ENCODE measurements at places on chromosomes 5 and 9. TPM values are rescaled to one million over a fixed set of nuclear protein-coding genes. Genes with fewer than 3 reads are reported as not detected.

NAA35 gene
- polyA plus RNA-seq = 7.4 TPM

SLC25A2 gene
- not detected for polyA plus RNA-seq

PCDHA13 gene
- polyA plus RNA-seq = not detected

INPP5E gene
- 3.0 TPM for polyA plus RNA-seq

ZNF879 gene
- polyA plus RNA-seq = 7.6 TPM

DDX41 gene
- polyA plus RNA-seq = 33.7 TPM

PTBP3 gene
- polyA plus RNA-seq = 53.9 TPM

SV2C gene
- not detected for polyA plus RNA-seq

TMEM232 gene
- polyA plus RNA-seq = 1.3 TPM

TXNDC8 gene
- polyA plus RNA-seq = not detected

PLPP7 gene
- 0.79 TPM for polyA plus RNA-seq

PRSS3 gene
- polyA plus RNA-seq = not detected

RAD17 gene
- 29.1 TPM for polyA plus RNA-seq

SPATA31D4 gene
- not detected for polyA plus RNA-seq

CAMK2A gene
- not detected for polyA plus RNA-seq

NEUROG1 gene
- polyA plus RNA-seq = not detected

PPP3R2 gene
- polyA plus RNA-seq = not detected

ZNF454 gene
- polyA plus RNA-seq = not detected

NFX1 gene
- polyA plus RNA-seq = 36.4 TPM

SURF1 gene
- polyA plus RNA-seq = 93.1 TPM

PDGFRB gene
- 0.09 TPM for polyA plus RNA-seq

TBC1D13 gene
- polyA plus RNA-seq = 23.9 TPM

TAF11L5 gene
- not detected for polyA plus RNA-seq

BTNL8 gene
- polyA plus RNA-seq = not detected

GGTA1 gene
- 0.76 TPM for polyA plus RNA-seq

KLHL3 gene
- 0.91 TPM for polyA plus RNA-seq

PCDHB4 gene
- not detected for polyA plus RNA-seq

CA9 gene
- polyA plus RNA-seq = not detected

CLK4 gene
- polyA plus RNA-seq = 36.8 TPM

LEAP2 gene
- polyA plus RNA-seq = 3.2 TPM

C5orf58 gene
- polyA plus RNA-seq = not detected

ALDH7A1 gene
- polyA plus RNA-seq = 2.1 TPM

SLC6A7 gene
- not detected for polyA plus RNA-seq

PCDHGB6 gene
- 0.17 TPM for polyA plus RNA-seq

GABRA1 gene
- polyA plus RNA-seq = not detected

RBM27 gene
- polyA plus RNA-seq = 9.4 TPM

PCAT7 gene
- polyA plus RNA-seq = not detected

Measured in naive B cell (primary cell).